Activated CD4-positive, alpha-beta T cell treated with anti-CD3 and anti-CD28 coated beads for 48 hours (primary cell): ENCODE measurements at places on chromosomes 4 and X.

GRCh38 chr4:73892966-73893365 lies 23.8 kb downstream of the CXCL1 start:
- no peak for DNase-seq

GRCh38 chrX:6759655-6760375 lies 224.9 kb upstream of the VCX3A start:
- no peak for DNase-seq

- DNase-seq = no peak
These were observed 576.8 kb downstream of the GBA3 start for GRCh38 chr4:23269566-23269965.

- DNase-seq = no peak
These were observed 47.7 kb downstream of the SOD3 start for GRCh38 chr4:24843096-24843495.

- no peak for DNase-seq
These were observed 17.4 kb downstream of the COL4A5 start for GRCh38 chrX:108456971-108457477.

GRCh38 chrX:32745323-32745722 lies 466.0 kb downstream of the DMD start:
- DNase-seq = no peak

DNA sequence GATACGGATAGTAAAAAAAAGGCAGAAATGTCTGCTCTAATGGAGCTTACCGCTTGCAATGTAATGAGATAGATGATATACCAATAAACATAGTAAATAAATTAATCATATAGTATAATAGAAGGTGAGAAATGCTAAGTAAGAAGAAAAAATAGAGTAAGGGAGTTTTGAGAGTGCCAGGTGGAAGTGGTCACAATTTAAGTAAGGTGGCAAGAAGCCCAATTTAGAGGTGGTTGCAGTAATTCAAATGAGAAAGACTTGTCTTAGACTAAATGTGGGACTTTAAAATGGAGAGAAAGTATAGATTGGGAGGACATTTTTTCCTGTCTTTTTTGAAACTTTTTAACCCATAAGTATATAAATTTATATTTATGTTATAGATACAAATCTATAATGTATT lies 26.0 kb downstream of the TBC1D19 start:
- DNase-seq = no peak

DNA sequence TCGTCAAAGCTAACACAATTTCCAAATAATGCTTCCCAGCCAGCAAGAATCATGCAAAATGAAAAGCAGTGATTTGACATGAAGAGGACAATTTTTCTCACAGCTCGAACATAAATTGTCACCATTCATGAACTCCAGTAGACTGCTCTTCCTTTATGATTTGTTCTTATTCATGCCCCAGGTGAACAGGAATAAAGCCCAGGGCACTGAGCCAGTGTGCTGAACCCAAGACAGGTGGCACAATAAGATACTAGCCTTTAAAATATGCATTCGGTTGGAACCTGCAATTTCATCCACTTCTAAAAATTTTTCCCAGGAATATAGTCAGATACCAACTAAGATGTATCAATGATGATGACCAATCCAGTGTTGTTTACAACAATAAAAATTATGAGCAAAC lies 139.7 kb downstream of the PRSS12 start:
- no peak for DNase-seq

- no peak for DNase-seq
These were observed 206.6 kb downstream of the ARHGAP10 start for GRCh38 chr4:147938496-147938895.

DNA sequence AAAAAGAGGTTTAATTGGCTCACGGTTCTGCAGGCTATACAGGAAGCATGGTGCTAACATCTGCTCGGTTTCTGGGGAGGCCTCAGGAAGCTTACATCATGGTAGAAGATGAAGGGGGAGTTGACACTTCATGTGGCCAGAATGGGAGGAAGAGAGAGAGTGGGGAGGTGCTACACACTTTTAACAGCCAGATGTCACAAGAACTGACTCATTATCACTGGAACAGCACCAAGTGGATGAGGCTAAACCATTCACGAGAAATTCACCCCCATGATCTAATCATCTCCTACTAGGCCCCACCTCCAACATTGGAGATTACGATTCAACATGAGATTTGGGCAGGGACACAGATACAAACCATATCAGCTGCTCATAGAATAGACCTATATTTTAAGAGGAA lies 255.8 kb downstream of the OPHN1 start:
- no peak for DNase-seq

DNA sequence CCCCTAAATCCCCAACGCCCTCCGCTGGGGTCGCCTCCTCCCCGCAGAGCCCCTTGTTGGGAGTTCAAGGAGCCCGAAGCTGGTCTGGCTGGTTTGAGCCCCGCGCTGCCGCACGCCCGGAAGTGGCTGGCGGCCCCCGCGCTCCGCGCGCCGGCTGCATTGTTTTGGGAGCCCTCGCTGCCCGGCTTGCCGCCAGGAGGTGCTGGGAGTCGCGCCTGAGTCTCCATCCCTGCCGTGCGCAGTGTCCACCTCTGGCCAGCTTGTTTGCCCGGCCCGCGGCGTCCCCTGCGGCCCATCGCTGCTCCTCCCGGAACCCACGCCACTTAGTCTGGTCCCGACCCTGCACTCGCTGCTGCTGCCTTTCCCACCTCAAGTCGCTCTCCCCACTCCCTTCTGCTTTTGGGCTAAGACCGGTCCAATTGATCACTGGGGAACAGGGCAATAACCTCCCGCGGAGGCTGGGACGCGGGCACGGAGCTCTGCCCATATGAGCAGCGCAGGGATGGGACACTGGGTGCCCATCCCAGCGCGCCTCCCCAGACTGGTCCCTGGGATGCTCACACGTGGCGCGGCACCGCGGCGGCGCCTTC lies 2.2 kb upstream of the SFRP2 start:
- DNase-seq = peak; percentile 63

GRCh38 chr4:158239196-158239595 lies 28.9 kb downstream of the TMEM144 start:
- DNase-seq = no peak

GRCh38 chr4:169246957-169247396 lies 23.8 kb downstream of the SH3RF1 start:
- DNase-seq = no peak

- DNase-seq = peak; percentile 49
These were observed 517 bp downstream of the LEF1 start for GRCh38 chr4:108168160-108168670.

- no peak for DNase-seq
These were observed 427.3 kb upstream of the FAM241A start for GRCh38 chr4:111717921-111718320.

- DNase-seq = no peak
These were observed 11.4 kb downstream of the FTSJ1 start for GRCh38 chrX:48487362-48487798.

DNA sequence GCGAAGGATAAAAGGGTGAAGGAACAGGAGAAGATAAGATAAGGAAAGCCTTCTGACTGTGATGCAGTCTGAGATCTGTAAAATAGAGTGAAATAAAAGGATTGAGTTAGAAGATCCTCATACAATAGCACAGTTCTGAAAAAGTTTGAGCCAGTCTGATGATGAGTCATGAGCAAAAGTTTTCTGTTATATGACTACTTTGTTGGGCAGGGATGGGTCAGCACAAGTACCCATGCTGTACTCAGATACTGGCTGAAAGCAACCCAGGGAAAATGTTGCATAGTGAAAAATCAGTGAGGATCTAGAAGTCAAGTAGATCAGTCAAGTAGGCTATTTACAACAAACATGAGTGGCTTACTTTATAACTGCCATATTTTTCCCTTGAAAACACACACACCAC lies 253.5 kb downstream of the PCDH10 start:
- no peak for DNase-seq
